ENCODE measurements at places on chromosomes 3 and 15.

GRCh38 chr15:69653306-69653705, 200.7 kb downstream of the RPLP1 start:
- no peak for DNase-seq

DNA sequence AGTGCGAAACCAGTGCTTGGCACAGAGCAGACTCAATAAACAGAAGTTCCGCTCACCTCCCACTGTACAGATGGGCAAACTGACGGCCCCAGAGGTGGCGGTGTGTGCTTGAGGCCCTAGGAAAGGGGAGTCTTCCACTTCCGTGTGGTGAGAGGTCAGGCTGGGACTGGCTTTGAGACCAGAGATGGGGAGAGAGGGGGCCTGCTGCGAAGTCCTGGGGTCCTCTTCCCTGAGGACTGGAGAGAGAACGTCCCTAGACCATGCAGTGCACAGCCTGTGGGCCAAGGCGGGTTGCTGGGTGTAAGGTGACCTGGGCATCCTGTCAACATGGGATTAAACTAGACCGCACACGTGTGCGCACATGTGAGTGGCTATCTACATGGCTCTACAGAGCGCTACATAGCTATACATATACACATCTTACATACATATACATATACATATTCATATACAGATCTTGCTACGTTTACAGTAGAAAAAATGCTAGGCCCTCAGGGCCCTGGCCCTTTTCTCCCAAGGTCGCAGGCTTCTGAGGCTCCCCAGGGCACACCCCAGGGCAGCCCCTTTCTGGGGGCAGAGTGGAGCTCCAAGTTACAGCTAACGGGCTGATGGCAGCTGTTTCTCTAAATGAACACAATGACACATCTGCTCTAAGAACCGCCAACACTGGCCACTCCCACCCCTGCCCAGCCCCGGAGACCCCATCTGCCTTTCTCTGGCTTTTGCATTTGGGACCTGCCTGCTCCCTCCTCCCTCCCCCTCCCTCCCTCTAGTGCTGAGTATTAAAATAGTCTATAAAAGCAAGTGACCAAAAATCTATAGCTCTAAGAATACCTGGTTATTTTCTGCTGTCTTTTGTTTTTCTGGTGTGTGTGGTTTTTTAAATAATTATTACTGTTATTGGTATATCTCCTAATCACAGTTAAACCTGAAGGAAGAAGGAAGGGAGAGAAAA, 47.0 kb downstream of the HCN4 start:
- DNase-seq, result no peak

GRCh38 chr3:102460579-102460978, 25.8 kb downstream of the ZPLD1 start:
- DNase-seq, result no peak

DNA sequence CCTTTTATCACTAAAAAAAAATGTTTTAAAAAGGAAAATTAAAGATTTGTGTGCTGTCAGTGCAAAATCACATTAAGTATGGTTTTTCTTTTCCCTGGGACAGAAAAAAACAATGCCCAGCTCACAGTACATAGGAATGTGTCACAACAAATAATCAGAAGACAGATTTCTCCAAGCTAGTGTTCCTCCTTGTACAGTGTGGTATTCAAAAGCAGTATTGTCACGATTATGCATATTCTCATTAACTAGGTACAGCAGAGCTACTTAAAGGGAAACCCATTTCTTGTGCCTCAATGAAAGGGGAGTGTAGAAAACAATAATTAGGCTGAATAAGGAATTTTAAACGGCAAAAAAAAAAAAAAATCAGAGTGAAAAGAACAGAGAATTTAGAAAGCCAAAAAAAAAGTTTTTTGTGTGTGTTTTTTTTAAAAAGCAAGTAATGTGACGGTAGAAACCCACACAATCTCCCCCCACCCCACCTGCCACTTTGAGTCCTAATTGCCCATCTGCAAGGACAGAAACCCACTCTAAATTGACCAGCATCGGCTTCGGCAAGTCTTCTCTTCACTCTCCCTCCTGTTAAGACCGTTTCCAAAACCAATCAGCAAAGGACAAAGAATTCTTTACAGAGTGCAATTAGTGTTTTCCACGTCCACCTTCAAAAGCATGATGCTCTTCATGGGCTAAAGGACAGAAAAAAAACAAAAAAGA, 41.0 kb downstream of the EIF4E3 start:
- DNase-seq, result no peak

- DNase-seq, result no peak
Observed at GRCh38 chr15:64029110-64029509, 17.2 kb downstream of the DAPK2 start.
